Tibial nerve (tissue), 4 donors: ENCODE measurements at places on chromosomes 16 and 17. TPM values are rescaled to one million over a fixed set of nuclear protein-coding genes. Genes with fewer than 3 reads are reported as not detected.

DNA sequence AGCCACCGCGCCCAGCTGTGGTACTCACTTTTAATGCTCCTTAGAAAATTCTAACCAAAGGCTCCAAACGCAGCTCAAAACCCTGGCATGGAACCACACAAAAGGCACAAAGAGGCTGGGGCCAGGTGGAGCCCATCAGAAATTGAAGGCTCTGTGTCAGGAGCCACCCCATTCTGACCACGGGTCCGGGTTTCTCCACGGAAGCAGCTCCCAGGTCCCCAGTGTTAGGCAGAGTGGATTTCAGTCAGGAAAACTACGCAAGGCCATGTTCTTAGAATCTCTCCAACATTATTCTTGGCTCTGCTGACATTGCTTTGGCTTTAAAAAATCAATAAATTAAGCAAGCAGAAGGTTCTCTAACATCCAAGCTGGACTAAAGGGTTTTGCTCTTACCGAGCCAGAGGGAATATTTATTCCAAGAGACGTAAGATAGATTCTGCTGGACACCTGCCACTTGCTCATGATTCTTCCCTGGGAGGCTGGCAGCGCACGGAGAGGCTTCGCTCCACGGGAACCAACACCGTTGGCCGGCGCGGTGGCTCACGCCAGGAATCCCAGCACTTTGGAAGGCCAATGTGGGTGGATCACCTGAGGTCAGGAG, 93.5 kb downstream of the NXN start:
- peak; percentile 71 for DNase-seq

DNA sequence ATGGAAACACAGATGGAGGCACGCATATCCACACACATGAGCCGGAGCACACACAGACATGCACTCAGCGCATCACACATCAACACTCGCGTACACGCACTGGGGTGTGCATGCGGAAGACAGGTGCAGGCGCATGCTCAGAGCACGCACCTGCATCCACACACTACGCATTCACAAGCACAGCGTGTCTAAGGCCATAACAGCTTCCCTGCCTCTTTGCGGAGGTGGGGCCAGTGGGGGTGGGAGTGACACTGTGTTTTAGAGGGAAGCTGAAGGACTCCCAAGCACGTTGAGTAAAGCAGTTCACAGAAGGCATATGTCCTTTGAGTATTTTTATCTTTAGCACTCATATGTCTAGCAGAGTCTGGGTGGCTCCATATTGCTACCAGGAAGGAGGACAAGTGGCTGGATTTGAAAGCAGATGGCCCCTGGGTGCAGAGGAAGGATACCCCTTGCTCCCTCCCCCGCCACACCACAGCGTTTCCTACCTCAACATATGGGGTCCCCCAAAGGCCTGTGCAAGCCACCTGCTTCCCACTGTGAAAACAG, 68.6 kb upstream of the TOB1 start:
- no peak for DNase-seq

DNA sequence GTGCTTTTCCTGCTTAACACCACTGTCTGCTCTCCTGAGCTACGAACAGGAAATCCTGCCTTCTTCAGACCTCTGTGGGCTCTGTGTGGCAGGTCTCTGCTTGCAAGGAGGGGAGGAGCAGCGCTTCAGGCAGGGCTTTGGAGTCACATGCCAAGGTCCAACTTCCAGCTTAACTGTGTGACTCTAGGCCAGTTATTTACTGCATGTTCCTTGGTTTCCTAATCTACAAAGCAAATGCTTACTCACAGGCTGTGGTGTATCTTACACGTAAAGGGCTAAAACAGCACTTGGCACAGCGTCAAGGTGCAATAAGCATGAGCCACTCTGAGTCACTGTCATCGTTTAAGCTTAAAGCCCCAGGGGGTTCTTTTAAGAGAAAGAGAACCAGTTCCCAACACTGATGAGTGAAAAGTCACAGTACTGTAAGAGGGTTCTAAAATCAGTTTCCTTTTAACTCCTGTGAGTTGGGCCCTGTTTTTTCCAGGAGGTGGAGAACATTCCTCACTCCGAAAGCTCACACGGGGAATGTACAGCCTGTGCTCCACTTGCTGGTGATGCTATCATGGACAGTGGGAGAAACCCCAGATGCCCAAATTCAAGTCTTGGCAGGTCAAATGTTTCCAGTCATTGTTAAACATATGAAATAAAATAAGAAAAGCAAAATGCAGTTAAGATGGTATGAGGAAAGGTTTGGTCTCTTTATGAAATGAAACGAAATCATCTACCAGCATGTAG, 54.1 kb upstream of the BCAR1 start:
- no peak for DNase-seq

DNA sequence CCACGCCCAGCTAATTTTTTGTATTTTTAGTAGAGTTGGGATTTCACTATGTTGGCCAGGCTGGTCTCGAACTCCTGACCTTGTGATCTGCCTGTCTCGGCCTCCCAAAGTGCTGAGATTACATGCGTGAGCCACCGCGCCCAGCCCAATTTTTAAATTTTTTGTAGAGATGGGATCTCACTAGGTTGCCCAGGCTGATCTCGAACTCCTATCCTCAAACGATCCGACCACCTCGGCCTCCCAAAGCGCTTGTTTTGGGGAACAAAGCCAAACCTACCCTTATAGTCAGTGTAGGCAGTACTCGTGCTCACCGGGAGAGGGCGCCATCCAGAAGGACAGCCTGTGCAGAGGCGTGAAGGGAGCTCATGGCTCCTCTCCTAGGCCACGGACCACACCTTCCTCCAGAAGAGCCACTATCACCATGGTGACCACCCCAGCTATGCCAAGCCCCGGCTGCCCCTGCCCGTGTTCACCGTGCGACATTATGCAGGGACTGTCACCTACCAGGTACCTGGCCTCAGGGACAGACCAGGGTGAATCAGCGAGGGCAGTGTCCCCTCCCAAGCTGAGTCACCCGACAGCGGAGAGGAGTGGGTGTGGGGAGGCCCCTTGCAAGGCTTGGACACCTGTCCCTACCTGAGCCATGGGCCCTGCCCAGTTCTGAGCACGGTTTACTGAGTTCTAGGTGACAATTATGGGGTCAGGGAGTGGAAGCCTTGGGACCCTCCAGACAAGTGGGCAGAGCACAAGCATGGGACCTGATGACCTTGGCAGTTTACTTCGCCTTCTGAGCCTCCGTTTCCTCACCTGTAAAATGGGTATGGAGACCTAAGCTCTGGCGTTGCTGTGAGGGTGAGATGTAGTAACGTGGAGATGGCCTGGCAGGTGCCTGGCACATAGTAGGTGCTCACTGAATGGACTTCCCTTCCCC, 13.7 kb downstream of the MYO15B start:
- peak; percentile 54 for DNase-seq

DNA sequence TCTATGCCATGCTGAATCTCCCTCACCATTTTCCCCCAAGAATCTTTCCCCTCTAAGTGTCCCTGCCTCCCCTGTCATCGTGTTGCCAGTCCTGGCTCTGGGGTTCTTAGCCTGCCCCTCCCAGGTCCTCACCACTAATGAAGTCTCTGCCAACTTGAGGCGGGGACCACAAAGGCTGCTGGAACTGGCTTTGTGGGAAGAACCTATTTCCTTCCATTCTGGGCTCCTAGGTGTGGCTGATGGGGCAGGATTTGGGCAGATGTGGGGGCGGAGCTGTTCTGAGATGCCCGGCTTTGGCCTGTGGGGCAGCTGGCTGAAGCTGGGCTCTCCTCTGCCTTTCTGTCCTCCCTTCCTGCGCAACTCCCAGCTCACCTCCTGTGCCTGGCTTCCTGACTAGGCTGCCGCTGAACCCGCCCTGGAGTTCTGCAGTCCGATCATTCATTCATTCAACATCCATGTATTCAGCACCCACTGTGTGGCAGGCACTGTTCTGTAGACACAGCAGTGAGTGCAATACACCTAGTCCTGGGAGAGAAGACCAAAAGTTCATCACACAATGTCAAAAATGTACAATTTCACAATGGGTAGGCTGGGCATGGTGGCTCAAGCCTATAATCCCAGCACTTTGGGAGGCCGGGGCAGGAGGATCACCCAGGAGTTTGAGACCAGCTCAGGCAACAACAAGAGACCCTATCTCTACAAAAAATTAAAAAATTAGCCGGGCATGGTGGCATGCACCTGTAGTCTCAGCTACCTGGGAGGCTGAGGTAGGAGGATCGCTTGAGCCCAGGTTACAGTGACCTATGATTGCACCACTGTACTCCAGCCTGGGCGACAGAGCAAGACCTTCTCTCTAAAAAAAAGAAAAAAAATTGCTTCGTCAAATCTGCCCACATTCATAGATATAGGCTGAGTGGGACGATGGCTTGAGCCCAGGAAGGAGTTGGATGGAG, 1.9 kb upstream of the SNN start:
- DNase-seq, result no peak

GRCh38 chr17:60528828-60529227, 2.8 kb upstream of the APPBP2 start:
- no peak for DNase-seq

- no peak for DNase-seq
Measured at GRCh38 chr17:61570118-61570517, 20.9 kb downstream of the NACA2 start.

- DNase-seq, result no peak
Measured at GRCh38 chr17:15447928-15448579, 19.4 kb downstream of the CDRT4 start.

GPRC5B gene
- total RNA-seq, result 116 TPM

- no peak for DNase-seq
Measured at GRCh38 chr17:78256707-78257591, 25.5 kb downstream of the TMEM235 start.

MTMR4 gene
- total RNA-seq, result 35.4 TPM

- DNase-seq, result no peak
Measured at GRCh38 chr16:88790312-88791211, 5.5 kb upstream of the PIEZO1 start.

DNA sequence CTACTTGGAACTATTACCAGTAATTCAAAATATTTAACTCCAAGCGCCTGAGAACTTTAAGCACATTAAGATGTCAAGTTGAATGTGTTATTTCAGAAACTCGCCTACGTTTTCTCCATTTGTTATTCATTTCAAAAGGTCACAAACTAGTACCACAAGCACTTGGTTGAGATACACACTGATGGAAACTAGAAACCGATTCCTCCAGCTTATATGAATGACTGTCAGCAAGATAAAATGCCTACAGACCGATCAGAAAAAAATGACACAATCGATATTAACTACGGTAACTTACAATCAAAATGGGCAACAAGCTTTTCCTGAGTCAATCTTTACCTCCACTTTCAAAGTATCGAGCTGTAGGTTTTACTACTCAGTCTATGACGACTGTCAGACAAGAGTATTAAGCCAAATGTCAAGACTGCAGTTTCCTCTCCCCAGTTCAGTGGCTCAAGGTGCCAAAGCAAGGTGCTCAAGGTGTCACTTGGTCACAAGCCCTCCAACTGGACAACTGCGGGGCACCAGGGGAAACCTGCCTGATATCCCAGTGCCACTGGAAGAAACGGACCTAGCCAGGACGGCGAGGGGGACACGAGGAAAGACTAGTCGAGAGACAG, 678 bp downstream of the SRP68 start:
- no peak for DNase-seq

- no peak for DNase-seq
Measured at GRCh38 chr17:77382356-77382911, 241.7 kb downstream of the SEC14L1 start.

SMIM36 gene
- total RNA-seq, result not detected

SMIM5 gene
- total RNA-seq, result 41.1 TPM

ZNF689 gene
- 11.7 TPM for total RNA-seq

CTRB2 gene
- total RNA-seq, result 19.8 TPM

- no peak for DNase-seq
Measured at GRCh38 chr17:80737106-80738019, 192.7 kb downstream of the RPTOR start.

GDPD1 gene
- 1.5 TPM for total RNA-seq

GRCh38 chr17:3744014-3744413, 20.3 kb downstream of the HASPIN start:
- no peak for DNase-seq

DNA sequence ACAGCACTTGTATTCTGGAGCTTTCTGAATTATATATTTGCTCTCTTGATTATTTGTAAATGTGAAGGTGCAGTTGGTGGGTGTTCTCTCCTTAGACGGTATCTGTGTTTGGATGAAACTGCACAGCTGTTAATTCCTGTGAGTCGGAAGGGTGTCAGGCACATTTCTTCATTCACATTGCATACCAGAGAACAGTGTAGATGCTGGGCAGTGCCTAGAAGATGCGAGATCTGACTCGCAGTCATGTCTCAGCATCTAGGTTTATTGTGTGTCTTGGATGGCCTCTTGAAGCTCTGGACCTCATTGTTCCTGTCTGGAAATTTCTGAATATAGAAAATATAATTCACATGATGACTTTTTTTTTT, 61.2 kb downstream of the CLEC16A start:
- no peak for DNase-seq

- DNase-seq, result no peak
Measured at GRCh38 chr17:42759982-42760651, 910 bp upstream of the RAMP2 start.

GRCh38 chr17:12282056-12282455, 261.4 kb downstream of the MAP2K4 start:
- no peak for DNase-seq

NRN1L gene
- total RNA-seq, result 15.1 TPM

GRCh38 chr17:58944166-58944565, 162.5 kb downstream of the TRIM37 start:
- no peak for DNase-seq

SRSF2 gene
- total RNA-seq, result 238 TPM

DNA sequence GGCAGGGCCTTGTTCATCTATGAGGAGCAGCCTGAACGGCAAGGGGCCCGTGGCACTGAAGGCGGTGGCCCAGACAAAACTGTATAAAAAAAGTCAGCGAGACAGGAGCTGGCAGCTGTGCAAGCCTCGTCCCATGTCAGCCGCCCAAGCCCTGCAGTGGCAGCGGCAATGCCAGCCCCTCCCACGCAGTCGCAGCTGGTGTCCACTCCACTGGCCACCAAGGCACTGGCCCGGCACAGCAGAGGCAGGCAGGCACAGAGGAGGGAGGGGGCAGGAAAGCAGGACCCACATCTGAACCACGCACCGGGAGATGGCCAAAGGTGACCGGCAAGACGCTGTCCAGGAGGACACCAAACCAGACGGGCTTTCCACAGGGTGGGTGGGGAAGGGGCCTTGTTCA, 15.9 kb upstream of the C16orf95 start:
- DNase-seq, result no peak

- DNase-seq, result no peak
Measured at GRCh38 chr17:64160378-64160777, 30.4 kb upstream of the ERN1 start.

DNA sequence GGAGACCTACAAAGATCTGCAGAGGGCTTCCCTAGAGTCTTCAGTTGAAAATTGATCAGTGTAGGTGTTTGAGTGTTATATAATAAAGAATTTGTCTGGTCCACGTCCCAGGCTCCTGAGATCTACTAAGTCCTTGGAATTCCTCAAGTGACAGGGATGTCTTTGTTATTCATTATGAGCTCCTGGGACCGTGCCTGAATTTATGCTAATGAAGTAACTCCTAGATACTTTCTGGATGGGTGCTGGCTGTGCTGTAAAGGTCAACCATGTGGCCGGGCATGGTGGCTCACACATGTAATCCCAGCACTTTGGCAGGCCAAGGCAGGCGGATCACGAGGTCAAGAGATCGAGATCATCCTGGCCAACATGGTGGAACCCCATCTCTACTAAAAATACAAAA, 43.7 kb downstream of the CDC27 start:
- no peak for DNase-seq

- no peak for DNase-seq
Measured at GRCh38 chr17:10633738-10634379, 23.2 kb downstream of the MYH3 start.

GRCh38 chr16:28607116-28607623, 2.7 kb downstream of the SULT1A1 start:
- no peak for DNase-seq

GRCh38 chr16:84416407-84417321, 48.3 kb downstream of the ATP2C2 start:
- no peak for DNase-seq

NOXO1 gene
- total RNA-seq, result not detected
